ENCODE measurements at places on chromosomes 13 and 19. TPM values are rescaled to one million over a fixed set of nuclear protein-coding genes. Genes with fewer than 3 reads are reported as not detected.
A peak's percentile ranks its signal among the peaks of the same experiment; 100 is the strongest.

GRCh38 chr13:77502104-77502720 lies 33.3 kb upstream of the SCEL start:
- H3K4me3 ChIP-seq: no peak overlapping the region
- no peaks in the 10 kb centered on the region for H3K4me1 ChIP-seq
- no peaks in the 10 kb centered on the region for H3K36me3 ChIP-seq

DNA sequence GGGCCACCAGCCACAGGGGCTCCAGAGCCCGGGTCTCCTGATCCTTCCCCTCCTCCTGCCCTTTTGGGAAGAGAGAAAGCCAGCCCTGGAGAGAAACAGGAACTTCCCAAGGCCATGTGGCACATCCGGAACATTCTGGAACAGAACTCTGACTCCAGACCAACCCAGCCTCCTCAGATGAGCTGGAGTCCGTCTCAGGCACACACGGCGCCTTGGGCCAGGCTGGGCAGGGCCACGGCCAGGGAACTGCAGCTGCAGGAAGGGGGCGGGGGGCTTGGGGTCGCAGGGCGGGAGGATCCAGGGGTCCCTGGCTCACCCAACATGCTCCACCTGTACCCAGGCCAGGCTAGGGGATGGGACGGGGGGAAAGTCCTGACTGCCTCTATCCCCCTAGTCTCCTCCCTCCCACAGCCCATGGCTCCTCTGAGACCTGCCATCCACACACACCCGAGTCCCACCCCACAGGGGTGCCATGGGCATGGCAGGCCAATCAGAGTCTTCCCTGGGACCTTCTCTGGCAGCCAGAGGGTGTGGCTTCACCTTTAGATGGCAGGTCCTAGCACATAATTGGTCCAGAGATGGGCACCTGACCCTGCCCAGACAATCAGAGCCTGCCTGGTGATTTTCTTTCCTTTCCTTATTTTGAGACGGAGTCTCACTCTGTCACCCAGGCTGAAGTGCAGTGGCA lies 22.9 kb downstream of the SBNO2 start:
- H3K4me3 ChIP-seq: no peak overlapping the region
- H3K36me3 ChIP-seq: no peaks in the 10 kb centered on the region
- no peaks in the 10 kb centered on the region for H3K27me3 ChIP-seq
- no peaks in the 10 kb centered on the region for H3K4me1 ChIP-seq
- DNase-seq: no peak

GRCh38 chr19:13154241-13154778 lies 4.1 kb downstream of the IER2 start:
- peaks cover 44% of the 10 kb centered on the region for H3K4me1 ChIP-seq
- no peaks in the 10 kb centered on the region for H3K27me3 ChIP-seq
- peak; percentile 80 for DNase-seq
- H3K27ac ChIP-seq: peak overlapping the region; percentile 98
- peak overlapping the region; percentile 99 for H3K4me3 ChIP-seq
- H3K36me3 ChIP-seq: peaks cover 19% of the 10 kb centered on the region

DNA sequence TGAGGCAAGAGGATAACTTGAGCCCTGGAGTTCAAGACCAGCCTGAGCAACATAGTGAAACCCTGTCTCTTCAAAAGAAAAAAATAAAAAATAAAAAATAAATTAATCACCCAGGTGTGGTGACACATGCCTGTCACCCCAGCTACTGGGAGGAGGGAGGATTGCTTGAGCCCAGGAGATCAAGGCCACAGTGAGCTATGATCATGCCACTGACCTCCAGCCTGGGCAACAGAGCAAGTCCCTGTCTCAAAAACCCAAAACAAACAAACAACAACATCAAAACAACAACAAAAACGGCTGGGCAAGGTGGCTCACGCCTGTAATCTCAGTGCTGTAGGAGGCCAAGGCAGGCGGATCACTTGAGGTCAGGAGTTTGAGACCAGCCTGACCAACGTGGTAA lies 4.3 kb upstream of the SLC39A3 start:
- H3K4me3 ChIP-seq: no peak overlapping the region
- H3K4me1 ChIP-seq: peaks cover 9% of the 10 kb centered on the region
- H3K36me3 ChIP-seq: no peaks in the 10 kb centered on the region
- DNase-seq: no peak

- H3K4me1 ChIP-seq: peaks cover 47% of the 10 kb centered on the region
- H3K4me3 ChIP-seq: peak overlapping the region; percentile 100
- no peak overlapping the region for H3K27ac ChIP-seq
- no peak for DNase-seq
- H3K36me3 ChIP-seq: peaks cover 3% of the 10 kb centered on the region
These were observed 2.7 kb upstream of the NOP53 start for GRCh38 chr19:47742634-47743033.

GRCh38 chr13:29436291-29436690 lies 159.2 kb downstream of the SLC7A1 start:
- H3K36me3 ChIP-seq: no peaks in the 10 kb centered on the region
- H3K4me1 ChIP-seq: no peaks in the 10 kb centered on the region
- no peak overlapping the region for H3K4me3 ChIP-seq
- peaks cover 10% of the 10 kb centered on the region for H3K27me3 ChIP-seq
- no peak overlapping the region for H3K27ac ChIP-seq

- no peaks in the 10 kb centered on the region for H3K36me3 ChIP-seq
- no peaks in the 10 kb centered on the region for H3K4me1 ChIP-seq
- DNase-seq: no peak
- H3K27ac ChIP-seq: no peak overlapping the region
- H3K4me3 ChIP-seq: no peak overlapping the region
These were observed 63.9 kb downstream of the LATS2 start for GRCh38 chr13:20997301-20998161.

GRCh38 chr13:41802684-41803444 lies 158.0 kb downstream of the VWA8 start:
- H3K27me3 ChIP-seq: no peaks in the 10 kb centered on the region
- H3K27ac ChIP-seq: peak overlapping the region; percentile 6
- DNase-seq: no peak
- peaks cover 15% of the 10 kb centered on the region for H3K4me1 ChIP-seq
- no peak overlapping the region for H3K4me3 ChIP-seq
- peaks cover 42% of the 10 kb centered on the region for H3K36me3 ChIP-seq

DNA sequence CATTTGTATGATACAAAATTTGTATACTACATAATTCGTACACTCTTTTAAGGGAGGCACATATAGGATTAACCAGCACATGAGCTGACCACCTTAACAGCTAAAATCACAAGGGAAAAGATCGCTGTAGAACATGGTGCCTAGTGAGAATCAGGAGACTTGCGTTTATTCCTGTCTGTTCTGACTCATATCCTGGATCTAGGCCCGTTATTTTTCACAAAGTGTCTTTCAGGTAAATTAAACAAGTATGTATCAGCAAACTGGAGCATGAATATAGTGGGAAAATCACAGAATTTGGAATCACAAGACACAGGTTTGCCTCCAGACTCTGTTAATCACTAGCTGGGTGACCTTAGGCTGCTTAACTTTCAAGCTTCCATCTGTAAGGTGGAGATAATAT lies 47.5 kb upstream of the ESD start:
- H3K4me1 ChIP-seq: no peaks in the 10 kb centered on the region
- H3K4me3 ChIP-seq: no peak overlapping the region
- H3K36me3 ChIP-seq: no peaks in the 10 kb centered on the region
- H3K27me3 ChIP-seq: no peaks in the 10 kb centered on the region
- no peak overlapping the region for H3K27ac ChIP-seq

- no peak overlapping the region for H3K27ac ChIP-seq
- no peak for DNase-seq
- no peak overlapping the region for H3K4me3 ChIP-seq
These were observed 82.7 kb downstream of the SLC10A2 start for GRCh38 chr13:102983496-102983895.

DNA sequence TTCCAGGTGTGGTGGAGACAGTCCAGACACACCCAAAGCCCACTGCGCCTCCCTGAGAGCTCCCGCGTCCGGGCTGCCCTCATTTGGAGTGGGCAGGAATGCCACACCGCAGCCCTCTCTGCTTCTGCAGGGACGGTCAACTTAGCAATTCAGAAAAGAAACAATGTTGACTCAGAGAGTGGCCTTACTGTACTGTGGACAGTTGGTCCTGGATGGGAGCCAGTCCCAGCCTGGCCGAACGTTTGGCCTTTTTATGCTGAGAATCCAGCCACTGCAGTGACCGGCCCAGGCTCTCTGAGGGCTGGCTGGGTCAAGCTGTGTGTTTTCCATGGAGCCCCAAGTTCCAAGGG lies 7.2 kb downstream of the GAS6 start:
- no peak overlapping the region for H3K27ac ChIP-seq
- H3K27me3 ChIP-seq: peaks cover 32% of the 10 kb centered on the region
- H3K4me1 ChIP-seq: peaks cover 6% of the 10 kb centered on the region
- H3K36me3 ChIP-seq: no peaks in the 10 kb centered on the region
- H3K4me3 ChIP-seq: no peak overlapping the region

DNA sequence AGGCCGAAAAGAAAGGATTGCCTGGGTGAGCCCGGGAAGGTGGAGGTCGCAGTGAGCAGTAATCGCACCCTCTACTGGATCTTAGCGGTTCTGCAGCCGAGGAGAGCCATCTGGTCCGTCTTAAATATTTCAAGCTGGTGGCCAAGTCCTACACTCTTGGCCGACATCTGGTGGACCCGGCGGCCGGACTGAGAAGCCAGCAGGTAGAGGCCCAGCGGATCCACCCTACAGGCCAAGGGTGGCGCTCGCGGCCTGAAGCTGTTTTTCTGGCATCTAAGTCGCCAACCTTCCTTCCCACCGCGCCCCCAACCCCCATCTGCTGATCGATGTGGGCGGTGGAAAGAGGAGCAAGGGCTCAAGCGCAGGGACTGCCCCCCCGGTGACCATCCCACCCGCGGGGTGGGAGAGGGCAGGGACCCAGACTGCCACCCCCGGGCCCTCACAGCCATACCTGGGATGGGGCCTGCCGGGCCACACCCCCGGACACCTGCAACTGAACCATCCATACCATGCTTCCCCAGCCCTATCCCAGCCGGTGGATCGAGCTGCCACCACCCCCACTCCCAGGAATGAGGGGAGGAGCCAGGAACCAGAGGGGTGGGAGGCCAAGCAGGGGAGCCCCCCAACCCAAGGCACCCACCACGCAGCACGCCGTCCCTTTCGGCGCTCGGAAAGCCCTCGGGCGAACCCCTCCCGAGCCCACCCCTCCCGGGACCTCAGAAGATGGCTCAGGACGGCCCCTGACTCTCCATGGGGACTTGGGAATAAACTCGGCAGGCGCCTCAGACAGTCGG lies 46.3 kb upstream of the ZNF730 start:
- DNase-seq: peak; percentile 18
- H3K27ac ChIP-seq: no peak overlapping the region
- H3K4me3 ChIP-seq: no peak overlapping the region

GRCh38 chr13:105991131-105991530 lies 544.3 kb downstream of the EFNB2 start:
- H3K4me1 ChIP-seq: no peaks in the 10 kb centered on the region
- DNase-seq: no peak
- no peaks in the 10 kb centered on the region for H3K27me3 ChIP-seq
- no peak overlapping the region for H3K4me3 ChIP-seq

DNA sequence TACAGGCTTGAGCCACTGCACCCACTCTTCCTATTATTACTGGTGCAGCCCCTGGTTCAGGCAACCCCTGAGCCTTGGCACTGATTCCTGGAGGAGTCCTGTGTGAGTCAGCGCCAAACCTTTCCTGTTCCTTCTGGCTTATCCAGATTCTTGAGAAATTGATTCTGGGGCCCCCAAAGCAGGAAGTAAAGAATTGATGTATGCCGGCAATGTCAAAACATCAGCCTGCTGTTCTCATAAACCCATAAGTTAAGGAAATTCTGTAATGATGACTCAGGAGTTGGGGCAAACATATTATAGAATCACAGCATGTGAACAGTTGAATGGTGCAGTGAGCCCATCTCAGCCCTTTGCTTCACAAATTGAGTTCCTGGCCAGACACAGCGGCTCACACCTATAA lies 1.4 kb upstream of the OR7G3 start:
- H3K36me3 ChIP-seq: no peaks in the 10 kb centered on the region
- H3K27ac ChIP-seq: no peak overlapping the region
- no peak for DNase-seq
- H3K4me1 ChIP-seq: peaks cover 6% of the 10 kb centered on the region
- H3K4me3 ChIP-seq: no peak overlapping the region
- H3K27me3 ChIP-seq: peaks cover 22% of the 10 kb centered on the region

DNA sequence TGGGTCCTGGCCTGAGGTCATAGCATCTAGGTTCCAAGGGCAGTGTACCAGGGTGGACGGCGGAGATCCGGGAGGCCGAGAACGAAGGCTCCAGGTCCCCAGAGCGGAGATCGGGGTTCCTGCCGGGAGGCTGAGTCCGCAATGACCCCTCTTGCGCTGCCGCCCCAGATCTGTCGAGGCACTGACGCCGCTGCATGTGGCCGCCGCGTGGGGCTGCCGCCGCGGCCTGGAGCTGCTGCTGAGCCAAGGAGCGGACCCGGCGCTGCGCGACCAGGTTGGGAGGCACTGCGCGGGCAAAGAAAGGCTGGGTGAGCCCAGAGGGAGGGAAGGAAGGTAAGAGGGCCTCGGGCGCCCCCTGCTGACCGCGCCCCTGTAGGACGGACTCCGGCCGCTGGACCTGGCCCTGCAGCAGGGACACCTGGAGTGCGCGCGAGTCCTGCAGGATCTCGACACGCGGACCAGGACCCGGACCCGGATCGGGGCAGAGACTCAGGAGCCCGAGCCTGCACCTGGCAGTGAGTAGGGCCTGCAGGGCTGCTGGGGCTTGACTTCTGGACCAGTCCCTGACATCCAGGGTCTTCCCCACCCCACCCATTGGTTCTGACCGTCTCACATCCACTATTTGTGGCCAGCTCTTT lies 906 bp downstream of the ANKLE1 start:
- no peaks in the 10 kb centered on the region for H3K36me3 ChIP-seq
- H3K4me1 ChIP-seq: peaks cover 9% of the 10 kb centered on the region
- H3K4me3 ChIP-seq: peak overlapping the region; percentile 90

DNA sequence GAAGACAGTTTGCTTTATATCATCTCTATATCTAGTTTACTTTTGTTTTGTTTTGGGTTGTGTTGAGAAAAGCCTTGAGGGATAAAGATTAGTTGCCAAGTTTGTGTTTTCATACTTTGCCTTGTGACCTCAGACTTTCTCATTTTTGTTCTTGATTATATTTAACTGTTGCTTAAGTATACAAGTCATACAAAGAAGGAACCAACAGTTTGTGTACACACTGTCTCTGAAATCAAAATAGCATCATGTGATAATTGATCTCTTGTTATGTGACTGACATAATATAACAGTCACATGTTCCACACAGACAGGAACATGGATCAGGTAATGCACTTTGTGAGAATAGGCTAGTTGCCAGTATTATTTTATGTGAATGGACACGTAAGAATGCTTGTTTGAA lies 70.8 kb downstream of the SHISA2 start:
- H3K36me3 ChIP-seq: no peaks in the 10 kb centered on the region
- H3K27ac ChIP-seq: no peak overlapping the region
- H3K4me1 ChIP-seq: peaks cover 6% of the 10 kb centered on the region
- H3K27me3 ChIP-seq: no peaks in the 10 kb centered on the region
- DNase-seq: no peak
- H3K4me3 ChIP-seq: no peak overlapping the region

The ZNF135 gene
- 1.9 TPM for total RNA-seq

The UQCRFS1 gene
- total RNA-seq: 40.1 TPM

The CCL25 gene
- total RNA-seq: 0.60 TPM

The TMEM38A gene
- total RNA-seq: 1.6 TPM

All from activated T-cell treated with anti-CD3 and anti-CD28 coated beads, Interleukin-2, amount 50 U/mL, for 72 hours (primary cell).